ENCODE measurements at places on chromosomes 2 and 18.

DNA sequence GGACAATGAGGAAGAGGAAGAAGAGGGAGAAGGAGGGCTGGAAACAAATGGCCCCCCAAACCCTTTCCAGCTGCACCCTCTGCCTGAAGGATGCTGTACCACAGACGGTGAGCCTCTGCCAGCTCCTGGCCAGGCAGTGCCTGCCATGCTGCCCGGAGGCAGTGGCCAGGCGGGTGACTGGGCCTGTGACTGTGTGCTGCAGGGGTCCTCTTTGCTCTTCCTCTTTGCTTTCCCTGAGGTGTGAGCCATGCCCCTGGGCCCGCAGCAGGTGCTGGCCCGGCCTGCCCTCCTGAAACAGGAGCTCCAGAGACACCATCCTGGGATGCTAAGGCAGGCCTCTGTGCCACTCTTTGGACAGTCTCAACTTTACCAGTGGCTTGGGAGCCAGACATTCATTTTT lies 28.6 kb downstream of the GREB1 start:
- no peaks in the 10 kb centered on the region for H3K27me3 ChIP-seq
- DNase-seq: no peak
- H3K27ac ChIP-seq: no peak overlapping the region
- H3K4me3 ChIP-seq: no peak overlapping the region
- no peaks in the 10 kb centered on the region for H3K36me3 ChIP-seq
- peaks cover 7% of the 10 kb centered on the region for H3K4me1 ChIP-seq

- no peak overlapping the region for H3K27ac ChIP-seq
- H3K27me3 ChIP-seq: no peaks in the 10 kb centered on the region
- H3K4me3 ChIP-seq: no peak overlapping the region
- H3K36me3 ChIP-seq: no peaks in the 10 kb centered on the region
- no peak for DNase-seq
Observed at GRCh38 chr2:64179582-64180321, 35.5 kb upstream of the PELI1 start.

GRCh38 chr2:38692636-38693318 lies 26.9 kb downstream of the GALM start:
- no peaks in the 10 kb centered on the region for H3K36me3 ChIP-seq
- no peak overlapping the region for H3K27ac ChIP-seq
- DNase-seq: no peak
- H3K27me3 ChIP-seq: no peaks in the 10 kb centered on the region
- H3K4me1 ChIP-seq: peaks cover 14% of the 10 kb centered on the region

- peak overlapping the region; percentile 24 for H3K27ac ChIP-seq
- no peak overlapping the region for H3K4me3 ChIP-seq
- H3K27me3 ChIP-seq: no peaks in the 10 kb centered on the region
- no peak for DNase-seq
Observed at GRCh38 chr2:205764270-205764746, 82.0 kb downstream of the NRP2 start.

DNA sequence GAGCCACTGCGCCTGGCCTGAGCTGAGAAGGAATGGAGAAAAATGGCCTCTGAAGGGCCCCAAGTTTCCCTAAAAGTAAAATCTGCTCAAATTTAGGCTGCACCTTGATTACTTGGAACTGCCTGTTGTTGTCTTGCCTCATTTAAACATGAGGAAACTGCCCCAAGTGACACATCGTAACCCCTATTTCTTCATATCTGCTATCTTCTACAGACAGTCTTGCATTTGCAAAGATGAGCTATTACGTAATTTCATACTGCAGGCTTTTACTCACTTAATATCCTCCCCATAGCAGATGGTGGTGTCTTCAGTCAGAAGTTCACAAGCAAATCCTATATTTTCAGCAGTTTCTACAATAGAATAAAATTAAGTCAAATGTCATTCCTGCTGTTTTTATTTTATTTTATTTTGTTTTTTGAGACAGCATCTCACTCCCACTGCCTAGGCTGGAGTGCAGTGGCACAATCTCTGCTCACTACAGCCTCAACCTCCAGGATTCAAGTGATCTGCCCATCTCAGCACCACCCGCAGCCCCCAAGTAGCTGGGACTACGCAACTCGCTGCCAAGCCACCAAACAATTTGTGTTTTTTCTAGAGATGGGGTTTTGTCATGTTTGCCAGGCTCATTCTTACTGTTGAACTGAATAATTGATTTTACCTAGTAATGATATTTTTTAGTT lies 45.3 kb upstream of the NARS1 start:
- peaks cover 14% of the 10 kb centered on the region for H3K36me3 ChIP-seq
- H3K27ac ChIP-seq: peak overlapping the region; percentile 14
- no peak for DNase-seq
- H3K4me3 ChIP-seq: no peak overlapping the region

- H3K4me3 ChIP-seq: no peak overlapping the region
- H3K27ac ChIP-seq: no peak overlapping the region
- no peaks in the 10 kb centered on the region for H3K27me3 ChIP-seq
- no peaks in the 10 kb centered on the region for H3K36me3 ChIP-seq
Observed at GRCh38 chr2:189698020-189698887, 23.8 kb downstream of the ANKAR start.

DNA sequence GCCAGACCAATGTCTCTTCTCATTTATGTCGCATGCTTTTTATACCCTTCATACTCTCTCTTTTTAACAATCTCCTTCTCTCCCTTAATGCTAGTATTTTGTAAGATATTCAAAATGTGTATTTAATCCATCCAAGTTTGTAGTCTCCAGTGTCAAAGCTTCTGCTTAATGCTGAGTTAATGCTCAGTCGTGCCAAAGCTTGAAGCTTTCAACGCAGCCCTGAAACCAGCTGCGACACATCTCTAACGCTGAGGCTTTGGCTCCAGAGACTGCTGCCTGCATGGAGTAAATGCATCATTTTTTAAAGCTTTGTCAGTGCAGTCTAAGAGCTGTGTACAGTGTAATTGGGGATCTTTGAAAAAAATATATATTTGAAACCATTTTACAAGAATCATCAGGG lies 2108.8 kb upstream of the PIK3C3 start:
- H3K4me1 ChIP-seq: peaks cover 4% of the 10 kb centered on the region
- no peak overlapping the region for H3K27ac ChIP-seq
- no peaks in the 10 kb centered on the region for H3K27me3 ChIP-seq
- no peak for DNase-seq
- no peak overlapping the region for H3K4me3 ChIP-seq

- H3K36me3 ChIP-seq: no peaks in the 10 kb centered on the region
- peak overlapping the region; percentile 98 for H3K27ac ChIP-seq
- peaks cover 74% of the 10 kb centered on the region for H3K4me1 ChIP-seq
- DNase-seq: no peak
- peak overlapping the region; percentile 93 for H3K4me3 ChIP-seq
Observed at GRCh38 chr2:96539215-96539920, 2.8 kb downstream of the ARID5A start.

DNA sequence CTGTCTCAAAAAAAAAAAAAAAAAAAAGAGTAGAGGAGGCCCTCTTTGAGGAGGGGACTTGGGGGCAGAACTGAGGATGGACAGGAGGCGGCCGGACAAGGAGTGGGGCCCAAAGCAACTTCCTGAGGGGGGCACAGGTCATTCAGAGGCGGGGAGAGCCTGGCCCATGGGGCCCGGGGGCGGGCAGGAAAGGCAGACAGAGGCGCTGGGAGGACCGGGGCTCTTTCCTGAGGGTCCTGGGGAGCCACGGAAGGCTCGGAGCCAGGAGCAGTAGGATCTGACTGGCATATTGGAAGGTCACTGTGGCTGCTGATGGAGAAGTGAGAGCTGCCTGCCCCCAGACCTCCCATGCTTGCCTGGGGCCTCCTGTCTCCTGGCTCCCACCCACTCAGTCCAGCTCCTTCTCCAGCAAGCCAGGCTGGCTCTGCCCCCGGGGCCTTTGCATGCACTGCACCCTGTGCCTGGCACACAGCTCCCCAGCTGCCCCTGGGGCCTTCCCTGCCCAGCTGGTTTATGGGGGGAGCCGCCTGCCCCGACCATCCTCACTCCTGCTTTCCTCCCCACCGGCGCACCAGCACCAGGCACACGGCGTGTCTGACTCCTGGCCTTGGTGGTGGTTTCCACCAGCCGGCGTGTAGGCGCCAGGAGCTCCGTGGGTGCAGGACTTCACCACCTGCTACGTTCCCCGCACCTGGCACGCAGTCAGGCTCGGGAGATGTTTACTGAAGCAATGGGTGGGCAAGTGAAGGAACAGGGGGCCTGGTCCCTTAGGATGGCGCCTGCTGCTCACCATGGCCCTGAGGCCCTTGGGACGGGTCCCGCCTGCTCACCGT lies 5.6 kb downstream of the ESPNL start:
- no peak for DNase-seq
- no peaks in the 10 kb centered on the region for H3K36me3 ChIP-seq
- H3K27me3 ChIP-seq: no peaks in the 10 kb centered on the region
- no peak overlapping the region for H3K27ac ChIP-seq
- H3K4me3 ChIP-seq: no peak overlapping the region
- H3K4me1 ChIP-seq: no peaks in the 10 kb centered on the region

- H3K27ac ChIP-seq: no peak overlapping the region
- no peaks in the 10 kb centered on the region for H3K27me3 ChIP-seq
- DNase-seq: no peak
- H3K4me1 ChIP-seq: peaks cover 5% of the 10 kb centered on the region
- no peak overlapping the region for H3K4me3 ChIP-seq
Observed at GRCh38 chr2:217515615-217516309, 487.0 kb downstream of the TNS1 start.

DNA sequence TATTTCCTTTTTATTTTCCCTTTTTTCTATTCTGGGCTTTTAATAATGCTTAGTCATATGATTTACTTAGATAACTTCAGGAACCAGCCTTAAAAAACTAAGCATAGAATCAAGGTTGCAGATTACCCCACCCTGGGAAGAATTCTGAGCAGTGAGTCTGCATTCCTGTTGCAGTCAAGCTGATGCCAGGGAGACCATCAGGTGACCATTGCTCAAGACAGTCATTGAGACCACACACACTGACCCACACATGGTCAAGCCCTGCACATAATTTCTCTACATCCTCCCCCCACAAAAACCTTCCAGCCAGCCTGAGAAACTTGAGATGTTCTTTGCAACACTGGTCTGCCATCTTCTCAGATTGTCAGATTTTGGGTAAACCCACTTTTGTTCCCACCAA lies 83.9 kb downstream of the SH3YL1 start:
- no peaks in the 10 kb centered on the region for H3K36me3 ChIP-seq
- DNase-seq: no peak
- peaks cover 14% of the 10 kb centered on the region for H3K4me1 ChIP-seq
- H3K4me3 ChIP-seq: no peak overlapping the region
- H3K27ac ChIP-seq: no peak overlapping the region
- H3K27me3 ChIP-seq: no peaks in the 10 kb centered on the region

DNA sequence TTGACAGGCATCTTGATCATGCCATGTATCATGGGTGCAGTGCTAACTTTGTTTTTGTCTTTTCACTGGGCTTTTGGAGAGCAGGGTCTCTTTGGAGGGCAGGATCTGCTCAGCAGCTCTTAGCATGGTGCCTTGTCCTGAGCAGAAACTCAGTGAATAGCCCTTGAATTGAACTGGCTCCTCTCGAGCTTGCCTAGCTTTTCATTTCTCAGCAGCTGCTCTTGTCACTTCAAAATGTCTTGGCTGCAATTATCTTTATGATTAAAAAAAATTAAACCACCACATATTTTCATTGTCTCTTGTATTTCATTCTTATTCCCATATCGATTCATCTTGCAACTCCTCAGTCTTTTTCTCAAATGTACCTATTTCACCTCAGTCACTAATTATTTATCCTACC lies 50.5 kb downstream of the CCDC85A start:
- H3K27me3 ChIP-seq: no peaks in the 10 kb centered on the region
- H3K27ac ChIP-seq: no peak overlapping the region
- peaks cover 10% of the 10 kb centered on the region for H3K4me1 ChIP-seq
- no peak for DNase-seq
- H3K36me3 ChIP-seq: no peaks in the 10 kb centered on the region

DNA sequence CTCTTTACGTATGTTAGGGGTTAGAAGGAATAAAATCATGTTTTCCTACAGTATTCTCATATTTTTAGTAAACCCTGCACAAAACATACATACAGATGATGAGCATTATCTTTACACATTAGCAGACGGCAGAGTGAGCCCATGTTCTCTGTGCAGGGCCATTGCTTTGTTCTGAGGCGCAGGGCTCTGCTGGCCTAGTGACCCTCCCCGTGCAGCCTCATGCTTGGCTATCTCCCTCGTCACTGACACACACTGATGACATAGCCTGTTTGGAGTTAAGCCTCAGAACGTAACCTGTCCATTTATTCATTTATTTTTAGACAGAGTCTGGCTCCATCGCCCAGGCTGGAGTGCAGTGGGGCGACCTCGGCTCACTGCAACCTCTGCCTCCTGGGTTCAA lies 115.9 kb upstream of the FOSL2 start:
- no peaks in the 10 kb centered on the region for H3K36me3 ChIP-seq
- no peak for DNase-seq
- H3K4me3 ChIP-seq: no peak overlapping the region
- peaks cover 44% of the 10 kb centered on the region for H3K4me1 ChIP-seq
- peak overlapping the region; percentile 70 for H3K27ac ChIP-seq

GRCh38 chr2:115596659-115597375 lies 1154.4 kb downstream of the DPP10 start:
- no peaks in the 10 kb centered on the region for H3K36me3 ChIP-seq
- H3K4me3 ChIP-seq: no peak overlapping the region
- no peaks in the 10 kb centered on the region for H3K4me1 ChIP-seq
- H3K27me3 ChIP-seq: no peaks in the 10 kb centered on the region
- no peak for DNase-seq

- no peak overlapping the region for H3K27ac ChIP-seq
- no peaks in the 10 kb centered on the region for H3K4me1 ChIP-seq
- H3K36me3 ChIP-seq: no peaks in the 10 kb centered on the region
- no peaks in the 10 kb centered on the region for H3K27me3 ChIP-seq
Observed at GRCh38 chr18:57143265-57143664, 3.6 kb upstream of the BOD1L2 start.

- H3K36me3 ChIP-seq: no peaks in the 10 kb centered on the region
- no peak overlapping the region for H3K4me3 ChIP-seq
- peaks cover 5% of the 10 kb centered on the region for H3K4me1 ChIP-seq
- no peak overlapping the region for H3K27ac ChIP-seq
- H3K27me3 ChIP-seq: no peaks in the 10 kb centered on the region
Observed at GRCh38 chr2:215619022-215619958, 183.4 kb upstream of the FN1 start.

DNA sequence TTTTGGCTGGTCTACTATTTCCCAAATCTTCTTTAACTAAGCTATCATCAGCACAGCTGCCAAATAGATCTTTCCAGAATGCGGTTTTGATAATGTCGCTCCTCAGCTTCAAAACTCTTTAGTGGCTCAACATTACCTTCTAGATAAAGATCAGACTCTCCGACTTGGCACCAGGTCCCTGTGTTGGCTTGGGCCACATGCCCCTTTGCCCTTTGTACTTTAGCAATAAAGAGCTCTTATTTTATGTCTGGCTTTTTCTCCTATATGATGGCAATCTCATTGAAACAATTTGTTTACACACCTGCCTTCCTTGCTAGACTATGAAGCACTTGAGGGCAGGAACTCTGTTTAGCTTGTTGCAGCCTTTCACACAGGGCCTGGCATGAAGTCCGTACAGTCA lies 128.9 kb upstream of the GATA6 start:
- no peaks in the 10 kb centered on the region for H3K4me1 ChIP-seq
- no peaks in the 10 kb centered on the region for H3K27me3 ChIP-seq
- DNase-seq: no peak
- H3K4me3 ChIP-seq: no peak overlapping the region
- no peaks in the 10 kb centered on the region for H3K36me3 ChIP-seq
- H3K27ac ChIP-seq: no peak overlapping the region
